Activated naive CD8-positive, alpha-beta T cell treated with anti-CD3 and anti-CD28 coated beads, Interleukin-2, amount 50 U/mL, for 24 hours (primary cell): ENCODE measurements at places on chromosomes 4 and X.

- DNase-seq: no peak
Measured at GRCh38 chr4:145390571-145390970, 91.1 kb upstream of the SMAD1 start.

DNA sequence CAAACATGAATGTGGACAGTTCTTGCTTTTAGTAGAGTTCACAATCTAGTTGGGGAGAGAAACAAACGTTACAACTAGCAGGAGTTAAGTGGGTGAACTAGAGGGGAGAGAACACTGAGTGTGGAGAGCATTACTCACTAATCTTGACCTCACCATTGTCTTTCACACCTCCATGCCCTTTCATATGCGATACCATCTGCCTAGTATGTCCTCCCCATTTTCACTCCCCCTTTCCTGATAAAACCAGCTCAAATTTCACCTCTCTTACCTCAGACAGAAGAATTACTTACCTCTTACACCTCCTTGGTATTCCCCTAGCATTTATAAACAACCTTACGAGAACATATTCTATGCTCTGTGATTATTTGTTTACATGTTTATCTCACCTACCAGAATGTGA is 53.6 kb downstream of the LAS1L start:
- DNase-seq: no peak

DNA sequence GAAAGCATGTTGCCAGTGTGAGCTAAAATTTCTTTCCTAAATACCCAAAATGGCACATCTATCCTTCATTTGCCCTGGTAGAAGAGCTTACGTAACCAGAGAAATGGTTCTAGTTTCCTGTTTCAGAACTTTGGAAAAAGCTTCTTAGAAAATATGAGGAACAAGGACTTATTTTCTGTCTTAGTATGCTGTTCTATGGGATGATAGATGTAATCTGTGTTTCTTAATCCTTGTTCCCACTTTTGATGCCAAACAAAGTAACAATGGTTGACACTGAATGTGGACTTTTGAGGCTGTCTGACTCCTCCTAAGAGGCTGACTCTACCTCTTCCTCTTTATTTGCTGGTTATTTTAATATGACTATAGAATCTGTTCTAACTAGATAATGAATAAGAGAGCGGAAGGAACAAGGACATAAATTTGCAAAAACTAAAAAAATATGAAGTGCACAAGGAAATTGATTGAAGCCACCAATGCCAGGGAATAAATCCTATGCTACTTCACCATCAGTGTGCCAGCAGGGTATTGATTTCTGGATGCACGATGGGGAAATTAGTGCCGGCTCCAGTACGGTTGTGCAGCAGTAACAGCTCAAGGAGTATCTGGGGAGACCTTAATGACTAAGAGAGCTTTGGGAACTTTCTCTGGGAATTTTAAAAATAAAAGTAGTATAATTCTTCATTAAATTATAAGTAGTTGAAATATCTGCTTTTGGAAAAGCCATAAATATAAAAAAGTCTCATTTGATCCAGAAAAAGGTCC is 39.4 kb upstream of the TET2 start:
- DNase-seq: no peak

DNA sequence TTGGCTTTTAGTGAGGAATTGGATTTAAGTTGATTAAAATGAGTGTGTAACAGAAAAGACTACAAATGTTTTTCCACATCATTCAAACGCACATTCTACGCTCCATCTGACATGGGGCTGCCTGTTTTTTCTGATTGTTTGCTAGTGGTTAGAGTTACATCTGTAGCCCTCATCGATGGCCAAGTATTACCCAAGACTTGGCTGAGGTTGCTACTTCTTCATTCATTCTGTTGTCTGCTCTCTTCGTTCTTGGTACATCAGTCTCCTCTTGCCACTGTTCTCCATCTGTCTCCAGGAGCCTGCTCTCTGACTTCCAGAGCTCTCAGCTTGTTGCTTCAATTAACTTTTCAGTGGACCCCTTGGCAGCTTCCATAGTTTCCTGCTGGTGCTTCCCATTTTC is 1844.6 kb upstream of the TENM3 start:
- DNase-seq: no peak

DNA sequence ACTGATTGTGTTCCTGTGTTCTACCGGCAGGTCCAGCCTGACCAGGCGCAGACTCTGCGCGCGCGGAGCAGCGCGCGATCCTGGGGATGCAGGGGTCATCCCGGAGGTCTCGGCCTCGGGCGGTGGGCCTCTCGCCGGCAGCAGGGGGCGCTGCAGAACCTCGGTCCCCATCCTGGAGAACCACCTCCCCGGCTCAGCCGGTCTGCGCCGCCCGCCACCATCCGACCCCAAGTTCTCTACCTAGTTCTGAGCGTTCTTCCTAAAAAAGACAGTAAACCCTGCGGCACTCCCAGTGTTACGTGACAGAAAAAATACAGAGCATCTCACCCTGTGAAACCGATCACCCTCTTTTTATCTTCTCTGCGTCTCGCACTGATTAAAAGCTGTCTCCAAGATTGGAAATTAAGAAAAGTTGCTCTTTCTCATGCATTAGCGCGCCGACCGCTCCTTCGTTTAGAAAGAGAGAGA is 1.6 kb downstream of the TRPC3 start:
- peak; percentile 95 for DNase-seq

DNA sequence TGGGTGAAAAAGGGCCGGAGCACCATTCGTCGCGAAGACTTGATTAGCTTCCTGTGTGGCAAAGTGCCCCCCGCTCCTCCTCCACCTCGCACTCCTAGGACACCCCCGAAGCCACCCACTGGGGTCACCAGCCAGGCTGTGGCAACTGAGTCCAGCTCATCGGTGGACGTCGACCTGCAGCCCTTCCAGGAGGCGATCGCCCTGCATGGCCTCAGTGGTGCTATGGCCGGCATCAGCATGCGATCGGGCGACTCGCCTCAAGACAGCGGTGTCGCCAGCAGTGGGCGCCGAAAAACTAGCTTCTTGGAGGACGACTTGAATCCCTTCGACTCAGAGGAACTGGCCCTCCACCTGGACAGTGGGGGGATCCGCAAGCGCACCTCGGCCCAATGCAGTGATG is 126.8 kb upstream of the CXorf66 start:
- no peak for DNase-seq

DNA sequence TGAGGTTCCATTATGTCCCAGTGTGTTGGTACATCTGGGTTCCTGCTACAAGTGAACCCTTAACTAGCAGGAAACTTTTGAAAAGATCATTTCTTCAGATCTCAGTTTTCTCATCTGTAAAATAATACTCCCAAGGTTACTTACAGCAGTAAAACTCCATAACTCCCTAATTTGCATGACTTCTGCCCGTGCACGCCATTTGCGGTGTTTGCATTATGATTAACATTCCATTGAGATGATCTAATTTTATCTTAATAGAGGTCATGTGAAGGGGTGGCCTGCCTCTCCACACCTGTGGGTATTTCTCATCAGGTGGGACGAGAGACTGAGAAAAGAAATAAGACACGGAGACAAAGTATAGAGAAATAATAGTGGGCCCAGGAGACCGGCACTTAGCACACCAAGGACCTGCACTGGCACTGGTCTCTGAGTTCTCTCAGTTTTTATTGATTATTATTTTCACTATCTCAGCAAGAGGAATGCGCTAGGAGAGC is 219.8 kb downstream of the TLL1 start:
- no peak for DNase-seq

DNA sequence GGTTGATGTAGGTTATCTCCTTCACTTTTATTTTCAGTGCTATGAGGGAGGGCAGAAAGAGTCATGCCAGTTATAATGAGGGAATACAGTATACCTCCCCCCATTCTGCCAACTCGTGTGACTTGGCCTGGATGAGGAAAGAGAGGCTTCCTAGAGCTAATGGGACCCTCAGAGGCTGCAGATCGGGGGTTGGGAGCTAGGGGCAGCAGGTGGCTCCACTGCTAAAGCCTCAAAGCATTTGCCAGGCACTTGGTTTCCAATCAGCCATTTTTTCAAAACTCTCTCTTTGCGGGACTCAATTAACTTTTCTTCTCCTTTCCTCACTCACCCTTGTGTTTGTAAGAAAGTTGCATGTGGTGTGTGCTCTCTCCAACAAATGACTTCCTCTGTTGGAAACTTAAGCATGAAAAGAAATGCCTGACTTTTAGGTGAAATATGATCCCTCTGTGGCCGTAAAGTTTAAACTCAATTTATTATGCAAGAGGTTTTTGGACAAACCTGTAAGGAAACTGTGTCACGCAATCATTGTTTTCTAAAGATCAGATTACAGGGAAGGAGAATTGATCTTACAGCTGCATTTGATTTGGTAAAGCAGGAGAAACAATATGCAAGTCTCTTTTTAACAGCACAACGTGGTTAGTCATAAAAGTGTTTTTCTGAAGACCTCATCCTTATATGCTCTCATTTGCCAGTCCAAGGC is 7.0 kb downstream of the SFRP2 start:
- DNase-seq: no peak

DNA sequence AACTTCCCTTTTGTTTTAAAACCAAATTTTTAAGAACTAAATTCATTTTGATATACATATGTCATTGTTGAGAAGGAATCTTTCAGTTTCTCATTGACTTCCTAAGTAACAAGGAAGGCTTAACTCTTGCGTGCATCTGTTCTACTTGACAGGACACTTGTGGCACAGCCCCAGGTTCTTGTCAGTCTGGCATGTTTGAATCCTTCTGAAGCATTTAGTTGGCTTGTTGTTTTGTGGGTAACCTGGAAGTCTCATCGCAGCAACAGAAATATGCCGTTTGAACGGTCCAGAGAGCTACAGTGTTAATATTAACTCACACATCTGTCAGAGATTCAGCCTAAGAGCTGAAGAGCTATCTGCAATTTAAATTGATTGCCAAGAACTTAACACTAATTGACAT is 76.0 kb downstream of the GLRA3 start:
- DNase-seq: no peak

GRCh38 chr4:44668526-44668925 is 9.7 kb upstream of the GUF1 start:
- no peak for DNase-seq

- no peak for DNase-seq
Measured at GRCh38 chr4:98700656-98701055, 42.2 kb upstream of the TSPAN5 start.

DNA sequence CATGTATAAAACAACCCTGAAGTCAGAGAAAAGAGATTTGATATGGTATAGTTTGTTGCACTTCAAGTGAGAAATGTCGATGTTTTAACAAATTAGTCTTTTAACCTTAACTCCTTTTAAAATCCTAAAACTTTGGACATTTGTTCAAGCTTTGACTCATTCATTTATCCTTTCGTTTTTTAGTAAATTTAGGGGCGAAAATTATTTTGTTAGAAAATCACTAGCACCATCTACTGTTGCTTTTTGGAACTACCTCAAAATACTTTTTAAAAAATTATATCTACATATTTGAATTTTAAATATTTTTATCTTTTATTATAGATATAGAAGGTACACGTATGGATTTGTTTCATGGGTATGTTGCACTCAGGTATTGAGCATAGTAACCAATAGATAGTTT is 165.1 kb upstream of the POF1B start:
- DNase-seq: no peak

DNA sequence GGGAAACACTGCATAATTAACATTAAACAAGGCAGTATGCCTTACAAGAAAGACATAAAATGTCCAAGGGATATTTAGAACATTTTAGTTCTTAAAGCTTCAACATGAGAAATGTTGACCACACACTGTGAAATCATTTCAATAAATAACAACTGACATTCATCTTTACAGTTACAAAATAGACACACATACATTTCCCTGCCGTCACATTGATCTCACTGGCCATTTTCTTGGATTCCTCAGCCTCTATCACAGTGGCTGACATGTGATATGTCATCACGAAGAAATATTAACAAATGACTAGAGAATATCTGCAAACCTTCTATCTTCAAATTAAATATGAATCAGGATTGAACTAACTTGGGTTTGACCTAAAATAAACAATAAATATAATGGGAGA is 1.9 kb downstream of the CXCL2 start:
- DNase-seq: no peak

GRCh38 chr4:33369446-33369845 is 2649.3 kb downstream of the PCDH7 start:
- DNase-seq: no peak
